ENCODE measurements at places on chromosomes 7 and 10. TPM values are rescaled to one million over a fixed set of nuclear protein-coding genes. Genes with fewer than 3 reads are reported as not detected.

RRP12 gene
- 100 TPM for total RNA-seq

PSD gene
- 7.6 TPM for total RNA-seq

DNA sequence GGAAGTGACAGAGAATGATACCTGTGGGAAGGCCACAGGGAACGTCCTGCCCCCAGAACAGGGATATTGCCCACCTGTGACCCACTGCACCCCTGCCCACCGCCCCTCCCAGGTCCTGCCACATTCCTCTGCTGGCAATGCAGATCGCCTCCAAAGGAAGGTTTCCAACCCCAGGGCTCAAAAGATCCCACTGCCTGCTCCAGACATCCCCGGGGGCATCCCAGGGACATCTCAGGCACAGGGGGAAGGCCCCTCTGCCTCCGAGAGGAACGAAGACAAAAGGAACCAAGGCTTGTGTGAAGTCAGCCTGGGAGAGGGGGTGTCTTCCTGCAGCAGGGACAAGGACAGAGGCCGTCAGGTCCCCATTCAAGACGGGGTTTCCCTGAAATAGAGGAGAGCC lies 28.5 kb downstream of the NUDT1 start:
- no peaks in the 10 kb centered on the region for H3K4me1 ChIP-seq
- DNase-seq = no peak
- no peaks in the 10 kb centered on the region for H3K27me3 ChIP-seq
- no peak overlapping the region for H3K4me3 ChIP-seq
- H3K27ac ChIP-seq = no peak overlapping the region

GRCh38 chr10:59177836-59178235 lies 1.4 kb downstream of the PHYHIPL start:
- H3K36me3 ChIP-seq = peaks cover 6% of the 10 kb centered on the region
- H3K4me3 ChIP-seq = no peak overlapping the region
- H3K27ac ChIP-seq = no peak overlapping the region
- DNase-seq = no peak
- H3K27me3 ChIP-seq = peaks cover 8% of the 10 kb centered on the region
- no peaks in the 10 kb centered on the region for H3K4me1 ChIP-seq

Data from natural killer cell treated with Interleukin-12 subunit alpha and Interleukin-12 subunit beta and Interleukin-15 and Interleukin-18, amount 100 ng/mL, for 72 hours (primary cell).